ENCODE measurements at places on chromosomes 7 and 10.

DNA sequence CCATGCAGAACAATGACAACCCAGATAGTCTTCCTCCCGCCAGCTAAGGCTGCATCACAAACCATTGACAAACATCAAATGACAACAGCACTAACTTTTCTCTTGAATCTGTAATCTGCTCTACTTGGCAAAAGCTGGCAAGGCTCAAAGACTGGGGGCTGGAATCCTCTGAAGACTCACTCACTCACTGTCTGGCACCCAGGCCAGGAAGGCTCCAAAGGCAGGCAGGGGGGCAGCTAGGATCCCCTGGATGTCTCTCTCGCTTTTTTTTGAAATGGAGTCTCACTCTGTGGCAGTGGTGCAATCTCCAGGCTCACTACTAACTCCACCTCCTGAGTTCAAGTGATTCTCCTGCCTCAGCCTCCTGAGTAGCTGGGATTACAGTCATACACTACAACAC is 159.7 kb upstream of the GPR26 start:
- DNase-seq = no peak

DNA sequence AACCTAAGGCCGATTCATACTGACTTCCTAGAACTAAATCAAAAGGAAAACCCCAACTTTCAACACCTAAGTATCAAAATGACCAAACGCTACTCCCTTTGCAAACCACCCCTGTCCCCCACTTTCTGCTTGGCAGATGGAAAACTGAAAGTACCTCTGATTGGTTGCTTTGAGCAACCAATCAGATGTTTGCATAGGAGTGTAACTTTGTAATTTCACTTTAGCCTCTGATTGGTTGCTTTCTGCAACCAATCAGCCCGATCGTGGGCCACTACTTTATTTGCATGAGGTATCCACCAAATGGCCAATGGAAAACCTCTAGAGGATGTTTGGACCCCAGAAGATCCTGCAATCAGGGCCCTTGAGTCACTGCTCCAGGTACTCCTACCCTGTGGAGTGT is 12.3 kb upstream of the SNX10 start:
- no peak for DNase-seq

DNA sequence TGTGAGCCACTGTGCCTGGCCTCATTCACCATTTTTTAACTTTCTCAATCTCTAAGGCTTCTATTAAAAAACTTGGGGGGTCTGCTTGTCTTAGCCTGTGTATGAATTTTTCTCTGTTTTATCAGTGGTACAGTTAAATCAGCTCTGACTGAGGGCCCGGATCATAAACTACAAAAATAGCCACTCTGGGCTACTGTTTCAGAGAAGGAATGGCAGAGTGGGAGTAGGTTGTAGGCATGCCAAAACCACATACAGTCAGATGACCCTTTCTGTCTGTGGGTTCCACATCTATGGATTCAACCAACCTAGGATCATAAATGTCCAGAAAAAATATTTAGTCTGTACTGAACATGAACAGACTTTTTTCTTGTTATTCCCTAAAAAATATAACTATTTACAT is 21.3 kb downstream of the TBC1D12 start:
- DNase-seq = peak; percentile 76

DNA sequence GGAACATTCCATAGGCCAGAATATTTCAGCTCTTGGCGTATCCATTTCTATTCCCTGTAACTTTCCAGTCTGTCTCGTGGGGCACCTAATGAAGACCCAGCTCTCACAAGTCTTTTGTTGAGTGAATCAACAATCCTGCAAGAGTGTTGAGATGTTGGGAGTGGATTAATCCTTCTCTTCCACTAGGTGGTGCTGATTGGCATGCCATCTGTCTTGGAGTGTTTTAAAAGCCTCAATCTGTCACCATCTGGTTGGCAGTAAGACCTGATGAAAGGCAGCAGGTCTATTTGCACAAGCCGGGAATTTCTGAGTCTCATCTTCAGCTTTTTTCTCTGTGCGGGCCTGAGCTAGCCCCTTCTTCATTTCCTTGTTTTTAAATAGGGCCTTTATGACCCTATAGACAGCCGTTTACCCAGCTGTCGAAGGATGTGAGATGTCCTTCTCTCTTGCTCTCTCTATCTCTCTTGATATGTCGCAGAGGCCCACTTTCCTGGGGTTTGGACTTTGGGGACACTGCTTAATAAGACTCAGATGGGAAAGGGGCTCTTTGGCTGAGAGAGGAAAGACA is 180.5 kb downstream of the ZNF365 start:
- peak; percentile 89 for DNase-seq

DNA sequence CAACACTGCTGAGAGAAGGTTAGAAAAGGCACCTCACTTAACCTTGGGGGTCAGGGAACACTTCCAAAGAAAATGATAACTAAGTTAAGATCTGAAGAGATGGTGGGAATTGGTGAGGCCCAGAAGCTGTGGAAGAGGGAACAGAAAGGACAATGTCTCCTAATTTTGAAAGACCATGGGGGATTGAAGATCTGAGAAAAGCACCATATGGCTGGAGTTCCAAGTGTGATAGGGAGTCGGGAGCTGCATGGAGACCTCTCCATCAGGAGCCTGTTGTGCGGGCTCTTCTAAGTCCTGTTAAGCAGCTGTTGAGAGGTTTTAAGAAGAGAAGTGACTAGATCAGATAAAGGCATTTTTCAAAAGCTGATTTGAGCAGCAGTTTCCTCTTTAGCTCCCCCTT is 254.3 kb downstream of the CDK14 start:
- no peak for DNase-seq

DNA sequence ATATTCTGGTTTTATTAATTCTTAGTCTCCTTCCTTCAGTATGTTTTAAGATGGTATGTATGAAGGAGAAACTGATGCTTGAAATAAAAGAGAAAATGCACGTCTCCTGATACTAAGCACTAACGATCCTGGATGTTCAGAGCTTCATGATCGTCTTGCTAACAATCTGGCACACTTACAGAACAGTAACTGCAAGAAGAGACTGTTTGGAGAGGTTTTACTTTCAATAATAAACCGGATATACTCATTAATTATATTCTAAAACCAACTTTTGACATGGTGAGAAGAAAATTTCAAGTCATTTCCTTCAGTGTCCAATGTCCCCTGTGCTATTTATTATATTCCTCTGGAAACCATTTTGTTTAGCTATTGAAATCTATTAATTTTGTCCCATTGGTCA is 251.0 kb downstream of the NXPH1 start:
- no peak for DNase-seq

DNA sequence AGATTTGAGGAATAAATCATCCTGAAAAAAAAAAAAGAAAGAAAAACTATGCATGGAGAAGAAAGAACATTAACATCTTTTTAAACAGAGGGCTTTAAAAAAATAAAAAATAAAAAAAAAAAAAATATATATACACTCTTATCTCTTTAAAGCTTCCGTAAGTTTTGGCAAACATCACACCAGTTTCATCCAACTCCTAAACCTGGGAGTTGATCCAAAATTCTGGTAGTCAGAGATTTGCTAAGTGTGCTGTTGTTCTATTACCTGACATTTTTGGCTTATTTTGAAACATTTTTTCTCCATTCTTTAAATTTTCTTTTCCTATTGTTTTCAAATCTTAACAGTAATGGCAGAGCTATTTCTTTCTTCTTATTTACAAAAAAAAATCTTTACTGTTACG is 273.1 kb downstream of the AGMO start:
- DNase-seq = peak; percentile 46

DNA sequence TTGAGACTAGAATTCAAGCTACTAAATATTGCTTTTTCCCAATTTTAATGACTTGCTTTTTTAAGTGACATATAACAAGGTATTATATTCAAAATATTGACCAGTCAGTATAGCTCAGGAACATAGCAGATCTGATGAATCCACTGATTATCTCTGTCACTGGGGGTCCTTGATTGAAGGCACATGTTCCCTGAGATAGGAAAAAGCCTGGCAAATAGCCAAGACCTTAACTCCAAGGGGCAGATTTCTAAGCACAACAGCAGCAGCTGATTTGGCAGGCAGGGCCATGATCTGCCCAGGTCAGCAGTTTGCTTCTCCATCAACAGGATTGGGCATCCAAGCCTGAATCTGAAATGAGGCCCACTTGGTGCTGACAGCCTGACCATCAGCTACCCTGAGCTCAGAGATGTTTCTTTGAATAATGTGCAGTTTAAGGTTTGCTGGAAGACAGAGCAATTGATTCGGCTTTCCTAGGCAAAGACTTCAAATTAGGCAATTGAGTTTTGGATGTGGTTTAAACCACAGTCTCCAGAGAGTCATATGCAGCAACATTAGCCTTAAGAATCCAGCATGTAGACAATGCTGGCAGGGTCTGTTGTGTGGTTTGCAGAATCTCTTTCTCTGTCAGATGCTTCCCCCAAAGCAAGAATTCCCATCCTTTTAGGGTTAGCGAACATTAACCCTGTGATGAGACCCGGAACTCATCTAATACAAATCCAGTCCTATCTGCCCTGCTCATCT is 352.6 kb downstream of the ADRA2A start:
- peak; percentile 70 for DNase-seq

- no peak for DNase-seq
These were observed at the start of gene PHYHIPL for GRCh38 chr10:59176241-59177030. TSS of gene PHYHIPL (plus strand) at chr10:59176643. CDS start at chr10:59176854, 211 bp downstream.

GRCh38 chr10:7003831-7004395 is 406.9 kb downstream of the SFMBT2 start:
- DNase-seq = no peak

DNA sequence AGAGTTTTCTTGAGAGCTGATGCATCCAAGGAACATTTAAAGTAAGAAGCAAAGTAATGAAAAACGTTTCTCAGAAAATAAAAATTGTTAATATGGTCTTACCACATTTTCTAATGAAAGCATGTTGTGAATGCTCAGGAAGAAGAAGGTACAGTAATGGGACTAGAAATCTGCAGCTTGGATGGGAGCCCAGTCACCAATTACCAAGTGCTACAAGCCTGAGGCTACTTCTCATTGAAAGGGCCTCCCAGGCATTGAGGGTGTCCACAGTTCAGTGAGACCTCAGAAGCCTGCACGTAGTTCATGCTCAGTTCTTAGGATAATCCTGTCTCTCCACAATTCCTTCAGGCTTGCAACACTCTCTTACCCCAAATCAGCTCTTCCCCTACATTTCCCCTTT is 17.6 kb downstream of the PTN start:
- no peak for DNase-seq

DNA sequence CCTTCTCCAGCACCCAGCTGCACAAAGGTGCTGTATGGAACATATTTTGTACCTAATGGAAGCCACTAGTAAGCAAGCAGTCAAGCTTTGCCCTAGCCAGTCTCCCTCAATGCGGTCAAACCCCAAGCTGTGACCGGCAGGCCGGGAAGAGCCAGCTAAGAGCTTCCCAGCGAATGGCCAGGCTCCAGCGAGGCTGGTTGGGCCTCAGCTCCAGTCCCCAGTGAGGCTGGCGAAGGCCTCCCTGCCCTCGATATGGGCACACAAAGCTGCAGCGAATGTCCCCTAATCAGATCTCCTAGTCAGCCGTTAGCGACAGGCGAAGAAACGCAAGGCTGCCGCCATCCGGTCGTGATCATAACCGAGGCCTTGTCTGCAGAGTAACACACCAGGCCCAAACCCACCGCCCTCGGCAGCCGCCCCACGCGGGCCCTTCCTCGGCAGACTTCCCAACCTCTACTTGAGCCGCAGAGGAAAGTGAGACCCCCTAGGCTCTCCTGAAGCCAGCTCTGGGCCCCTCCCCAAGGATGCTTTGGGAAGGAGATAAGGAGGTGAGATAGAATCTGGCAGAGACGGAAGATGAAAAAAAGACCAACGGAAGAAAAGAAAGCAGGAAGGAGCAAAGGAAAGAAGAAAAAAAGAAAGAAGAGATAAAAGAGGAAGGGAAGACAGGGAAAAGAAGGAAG is 3.1 kb upstream of the HOXA9 start:
- DNase-seq = no peak

DNA sequence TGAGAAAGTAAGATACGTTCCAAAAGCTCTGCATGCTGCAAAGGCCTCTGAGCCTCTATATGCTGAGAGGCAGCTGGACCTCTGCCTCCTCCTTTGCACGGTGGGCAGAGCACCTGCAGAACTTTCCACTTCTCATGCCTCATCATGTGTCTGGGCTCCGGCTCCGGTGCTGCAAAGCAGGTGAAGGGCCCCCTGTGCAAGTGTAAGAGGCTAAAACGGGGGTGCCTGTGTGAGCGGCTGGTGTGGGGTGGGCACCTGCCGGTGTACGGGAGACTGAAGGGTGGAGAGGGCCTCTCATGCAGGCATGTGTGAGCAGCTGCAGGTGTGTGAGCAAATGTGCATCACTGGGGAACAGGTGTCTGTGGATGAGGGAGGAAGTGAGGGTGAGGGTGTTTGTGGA is 121.0 kb downstream of the KCNMA1 start:
- no peak for DNase-seq

GRCh38 chr10:84696610-84697009 is 368.2 kb downstream of the CCSER2 start:
- no peak for DNase-seq

DNA sequence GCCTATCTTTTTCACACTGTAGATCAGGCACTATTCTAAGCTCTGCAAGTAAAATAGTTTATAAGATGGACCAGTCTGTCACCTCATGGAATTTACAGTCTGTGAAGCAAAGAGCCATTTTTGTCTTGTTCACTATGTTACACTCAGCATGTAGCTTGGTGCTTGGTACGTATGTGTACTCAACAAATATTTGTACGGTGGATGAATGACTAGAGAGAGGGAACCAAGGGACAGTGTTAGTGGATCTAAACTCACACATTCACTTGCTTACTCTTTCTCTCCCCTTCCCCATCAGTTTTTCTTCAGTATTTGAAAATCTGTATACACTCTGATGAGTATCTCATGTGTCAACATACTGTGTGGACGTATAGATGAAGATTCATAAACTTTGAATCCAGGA is 45.9 kb downstream of the PTF1A start:
- DNase-seq = no peak

- no peak for DNase-seq
These were observed 86.2 kb downstream of the GPR85 start for GRCh38 chr7:113000316-113001020.

GRCh38 chr7:122200888-122201287 is 56.8 kb upstream of the AASS start:
- DNase-seq = no peak

- DNase-seq = no peak
These were observed 8.0 kb upstream of the CHST15 start for GRCh38 chr10:124101351-124101750.

DNA sequence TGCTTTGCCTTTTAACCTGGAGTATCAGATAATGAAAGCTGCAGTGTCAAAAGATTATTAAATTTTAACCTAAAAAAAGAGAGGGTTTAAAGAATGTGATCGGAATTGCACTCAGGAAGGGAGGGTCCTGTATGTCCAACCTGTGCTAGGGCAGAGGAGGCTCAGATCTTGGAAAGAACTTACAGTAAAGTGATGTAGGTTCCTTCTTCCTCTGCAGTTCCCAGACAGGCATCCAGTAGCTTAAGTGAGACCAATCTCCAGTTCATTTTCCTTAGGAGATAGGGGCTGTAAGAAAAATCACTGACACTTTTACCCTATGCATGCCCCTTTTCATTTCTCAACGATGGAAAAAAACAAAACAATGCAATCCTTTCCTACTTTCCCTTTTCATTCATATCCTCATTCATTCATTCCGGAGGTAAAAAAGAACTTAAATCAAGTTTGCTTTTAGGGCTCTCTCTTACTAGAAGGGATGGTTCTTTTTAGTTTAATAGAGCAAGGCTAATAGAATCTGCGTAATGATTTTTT is 28.3 kb downstream of the EXOC6 start:
- DNase-seq = no peak

GRCh38 chr7:120030876-120031275 is 242.1 kb upstream of the KCND2 start:
- DNase-seq = no peak

Measured in fibroblast of upper back skin (primary cell).